CD4-positive, alpha-beta T cell treated with Interleukin-2 at 100 ng/mL for 4 hours (primary cell): ENCODE measurements at places on chromosomes 12 and 14.

DNA sequence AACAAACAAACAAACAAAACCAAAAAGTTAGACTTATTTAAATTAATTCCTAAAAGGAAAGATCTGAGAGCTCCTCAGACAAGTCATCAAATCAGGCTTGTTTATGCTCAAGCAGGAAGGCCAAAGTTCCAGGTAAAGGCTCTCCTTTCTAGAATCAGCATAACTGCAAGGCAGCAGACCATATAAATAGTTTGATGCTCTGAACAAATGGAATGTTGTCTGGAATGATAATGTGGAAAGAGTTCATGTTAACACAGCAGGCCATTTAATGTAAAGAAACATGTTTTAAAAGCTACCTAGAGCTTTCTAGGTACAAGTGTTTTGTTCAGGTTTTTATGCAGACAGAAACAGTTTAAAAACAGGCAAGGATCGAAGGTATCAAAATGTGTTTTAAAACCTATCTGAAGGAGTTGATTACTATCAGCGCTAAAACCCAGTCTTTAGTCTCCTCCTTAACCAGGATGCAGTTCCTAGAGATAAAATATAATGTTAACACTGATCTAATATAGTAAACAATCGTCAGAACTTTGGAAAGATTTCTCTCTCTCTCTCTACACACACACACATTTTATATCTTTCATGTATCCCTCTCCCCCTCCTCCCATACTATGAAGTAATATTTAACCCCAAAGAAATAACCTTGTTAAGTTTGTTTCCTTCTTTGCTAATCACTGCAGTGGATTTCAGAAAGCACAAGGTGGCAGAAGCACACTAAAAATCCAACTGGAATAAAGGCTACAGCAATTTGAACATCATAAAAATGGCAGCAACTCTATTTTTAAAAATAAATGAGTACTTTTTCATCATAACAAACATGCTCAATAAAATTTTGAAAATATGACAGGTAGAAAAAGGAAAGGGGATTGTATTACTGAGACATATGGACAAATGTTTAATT lies 135.5 kb downstream of the PAWR start:
- no peak for DNase-seq

DNA sequence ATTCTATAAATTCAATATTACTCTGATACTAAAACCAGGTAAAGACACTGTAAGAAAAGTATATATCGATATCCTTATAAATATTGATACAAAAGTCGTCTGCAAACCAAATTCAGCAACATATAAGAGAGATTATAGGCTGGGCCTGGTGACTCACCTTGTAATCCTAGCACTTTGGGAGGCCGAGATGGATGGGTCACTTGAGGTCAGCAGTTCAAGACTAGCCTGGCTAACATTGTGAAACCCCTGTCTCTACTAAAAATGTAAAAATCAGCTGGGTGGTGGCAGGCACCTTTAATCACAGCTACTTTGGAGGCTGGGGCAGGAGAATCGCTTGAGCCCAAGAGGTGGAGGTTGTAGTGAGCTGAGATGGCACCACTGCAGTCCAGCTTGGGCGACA lies 13.5 kb upstream of the TUBA1C start:
- no peak for DNase-seq

GRCh38 chr12:131408484-131408883 lies 302.4 kb upstream of the SFSWAP start:
- no peak for DNase-seq

DNA sequence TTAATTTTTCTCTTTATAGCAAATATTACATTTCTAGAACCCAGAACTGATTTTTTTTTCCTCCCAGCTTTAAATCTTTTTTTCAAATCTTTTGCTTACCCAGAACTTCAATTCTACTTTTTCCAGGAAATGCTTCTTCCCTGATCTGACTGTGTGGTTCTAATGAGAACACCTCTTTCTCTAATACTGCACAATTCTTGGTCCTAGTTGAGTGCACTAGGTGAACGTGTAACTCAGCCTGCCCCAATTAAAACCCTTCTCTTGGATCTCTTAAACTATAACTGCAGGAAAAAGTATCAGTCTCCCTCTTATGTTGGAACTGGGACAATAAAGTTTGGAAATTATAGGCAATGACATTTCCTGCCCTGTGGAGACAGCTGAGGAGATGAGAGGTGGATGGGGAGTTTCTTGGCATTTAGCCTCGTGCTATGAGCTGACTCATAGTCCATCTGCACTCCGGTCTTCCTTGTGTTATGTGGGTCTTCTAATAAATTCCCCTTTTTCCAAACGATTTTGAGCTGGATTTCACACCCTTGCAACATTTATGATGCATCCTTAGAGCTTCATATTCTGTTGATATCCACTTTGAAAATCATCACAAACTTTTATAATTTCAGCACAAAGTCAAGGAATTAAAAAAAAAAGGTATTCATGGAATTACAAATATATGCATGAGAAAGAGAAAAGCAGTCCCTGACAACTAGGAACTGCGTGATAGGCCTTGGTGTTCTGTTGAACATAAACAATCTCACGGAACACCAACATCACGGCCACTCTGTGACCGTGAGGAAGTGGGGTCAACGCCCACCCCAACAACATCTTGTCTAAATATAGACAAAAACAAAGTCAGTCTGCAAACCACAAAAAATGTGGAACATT lies 52.4 kb downstream of the BRMS1L start:
- no peak for DNase-seq

GRCh38 chr14:96940009-96940408 lies 142.8 kb downstream of the VRK1 start:
- DNase-seq, result no peak

- DNase-seq, result no peak
These were observed 40.6 kb downstream of the SSH1 start for GRCh38 chr12:108816652-108817335.

GRCh38 chr12:104619305-104619704 lies 162.6 kb downstream of the CHST11 start:
- DNase-seq, result no peak

GRCh38 chr14:65819569-65819968 lies 407.0 kb downstream of the FUT8 start:
- DNase-seq, result no peak

DNA sequence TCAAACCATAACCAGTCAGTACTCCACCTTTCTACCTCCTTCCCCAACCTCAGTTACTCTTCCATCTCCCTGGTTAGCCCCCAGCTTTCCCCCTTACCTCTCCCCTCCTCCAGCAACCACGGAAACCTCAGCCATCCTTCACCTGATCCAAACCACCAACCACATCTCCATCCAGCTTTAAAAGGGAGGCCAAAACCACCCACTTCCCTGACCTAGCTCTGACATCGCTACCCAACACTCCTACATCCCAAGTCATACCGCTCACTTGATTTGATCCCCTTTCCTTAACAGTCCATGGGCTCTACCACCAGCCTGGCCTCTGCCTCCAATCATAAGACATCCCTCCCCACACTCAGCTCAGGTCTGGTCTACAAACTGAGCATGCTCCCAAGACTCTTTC lies 1.5 kb downstream of the RAB35 start:
- no peak for DNase-seq

GRCh38 chr12:76275511-76276093 lies 72.6 kb downstream of the BBS10 start:
- DNase-seq, result no peak

GRCh38 chr12:18415227-18415626 lies 153.9 kb downstream of the PIK3C2G start:
- DNase-seq, result no peak

DNA sequence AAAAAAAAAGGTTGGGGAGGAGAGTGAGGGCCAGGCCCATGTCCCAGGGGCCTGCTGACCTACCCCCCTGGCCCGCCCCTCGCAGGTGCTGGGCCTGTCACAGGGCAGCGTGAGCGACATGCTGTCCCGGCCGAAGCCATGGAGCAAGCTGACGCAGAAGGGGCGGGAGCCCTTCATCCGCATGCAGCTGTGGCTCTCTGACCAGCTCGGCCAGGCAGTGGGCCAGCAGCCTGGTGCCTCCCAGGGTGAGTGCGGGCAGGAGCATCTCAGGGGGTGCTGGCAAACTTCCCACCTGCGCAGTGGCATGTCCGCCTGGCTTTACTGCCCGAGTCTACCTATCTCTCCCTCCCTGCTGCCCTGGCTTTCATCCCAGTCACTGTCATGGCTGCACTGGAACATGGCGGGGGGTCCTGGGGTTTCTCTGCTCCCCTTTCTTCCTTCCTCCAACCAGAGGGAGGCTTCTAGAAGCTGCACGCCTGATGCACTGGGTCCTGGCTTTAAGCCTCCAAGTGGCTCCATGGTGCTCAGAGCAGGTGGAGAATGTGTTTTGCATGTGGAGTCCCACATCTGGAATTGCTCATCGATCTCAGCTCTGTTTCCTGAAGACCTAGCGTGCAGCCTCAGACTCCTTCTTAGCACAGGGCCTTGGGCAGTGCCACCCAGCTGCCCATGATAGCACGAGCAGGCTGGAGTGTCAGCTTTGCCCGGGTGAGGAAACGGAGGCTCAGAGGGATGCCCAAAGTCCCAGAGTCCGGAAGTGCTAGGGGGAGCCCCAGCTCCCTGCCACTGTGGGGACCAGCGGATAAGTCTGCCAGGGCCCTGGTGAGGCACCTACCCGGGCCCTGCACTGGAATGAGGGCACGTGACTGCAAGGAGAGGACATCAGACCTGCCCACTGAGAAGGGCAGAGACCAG lies 46.3 kb downstream of the PHETA1 start:
- DNase-seq, result no peak

- peak; percentile 5 for DNase-seq
These were observed 51.8 kb upstream of the MMP17 start for GRCh38 chr12:131776237-131776889.

GRCh38 chr12:19131025-19131444 lies 1.5 kb downstream of the PLEKHA5 start:
- DNase-seq, result no peak

DNA sequence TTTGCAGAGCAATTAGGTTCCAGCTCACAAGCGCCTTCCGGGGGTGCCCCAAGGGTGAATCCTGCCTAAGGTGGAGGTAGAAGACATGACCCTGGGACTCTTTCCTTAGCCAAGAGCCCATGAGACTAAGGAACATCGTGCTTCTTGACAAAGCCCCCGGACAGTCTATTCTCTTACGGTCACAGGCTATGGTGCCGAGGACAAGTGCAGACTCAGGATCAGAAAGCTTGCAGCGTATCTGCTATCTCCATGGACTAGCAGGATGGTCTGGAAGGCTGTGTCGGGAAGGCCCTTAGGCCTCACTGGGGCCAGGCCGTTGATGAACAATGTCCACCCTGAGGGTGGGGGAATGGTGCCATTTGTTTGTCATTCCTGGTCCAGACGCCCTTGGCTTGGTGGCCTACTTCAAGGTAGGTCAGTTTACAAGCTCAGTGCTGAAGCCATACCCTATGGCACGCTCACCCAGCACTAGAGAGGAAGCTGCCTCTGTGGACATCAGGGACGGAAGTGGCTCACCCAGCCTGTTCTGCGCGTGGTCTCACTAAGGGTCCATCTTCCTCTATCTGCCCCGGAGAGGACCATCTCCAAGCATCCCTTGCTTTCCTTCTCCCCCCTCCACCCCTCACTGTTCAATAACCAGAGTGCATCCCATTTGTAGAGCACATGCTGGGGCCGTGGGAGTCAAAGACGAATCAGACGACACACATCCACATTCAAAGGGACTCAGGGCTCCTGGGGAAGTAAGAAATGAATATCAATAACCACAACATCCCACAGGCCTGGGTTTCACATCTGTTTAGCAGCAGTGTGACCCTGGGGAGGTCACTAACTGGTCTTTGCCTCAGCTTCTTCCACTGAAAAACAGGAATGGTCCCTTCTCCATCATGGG lies 45.0 kb upstream of the IQSEC3 start:
- no peak for DNase-seq

DNA sequence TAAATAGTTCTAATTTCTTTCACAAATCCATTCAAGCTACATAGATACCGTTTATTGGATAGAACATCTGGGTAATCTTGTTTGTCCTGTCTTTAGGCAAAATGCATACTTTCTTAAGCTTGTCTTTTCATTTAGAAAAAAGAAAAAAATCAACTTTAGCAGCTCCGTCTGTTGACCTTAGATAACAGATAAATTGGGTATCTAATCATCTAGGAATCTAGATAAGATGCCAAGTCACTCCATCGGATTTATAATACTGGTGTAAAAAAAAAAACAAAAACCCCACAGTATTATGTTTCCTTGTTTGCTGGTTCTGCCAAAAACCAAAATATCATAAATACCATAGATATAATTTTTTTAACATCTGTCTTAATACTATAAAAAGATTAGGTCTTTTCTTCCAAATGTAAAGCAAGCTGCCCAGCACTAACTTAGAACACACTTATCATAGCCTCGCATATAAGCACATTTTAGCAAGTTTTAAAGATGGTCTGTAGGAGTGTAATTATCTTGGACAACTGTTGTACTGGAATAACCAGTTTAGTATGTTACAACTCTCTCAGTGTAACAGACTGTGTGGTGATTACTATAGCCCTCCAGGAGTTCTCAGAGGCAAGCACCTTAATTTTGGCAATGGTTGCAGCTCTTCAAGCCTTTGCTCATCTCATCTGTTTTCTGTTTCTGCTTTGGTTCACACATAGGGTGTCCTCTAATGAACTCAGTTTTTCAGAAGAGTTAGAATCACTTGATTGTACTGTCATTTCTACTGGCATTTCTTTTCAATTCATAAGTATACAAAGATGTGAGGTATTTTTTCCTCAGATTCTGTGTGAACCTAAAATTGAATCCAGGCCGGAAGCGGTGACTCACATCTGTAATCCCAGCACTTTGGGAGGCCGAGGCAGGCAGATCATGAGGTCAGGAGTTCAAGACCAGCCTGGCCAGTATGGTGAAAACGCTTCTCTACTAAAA lies 83.1 kb downstream of the ANO6 start:
- no peak for DNase-seq

- no peak for DNase-seq
These were observed 59.4 kb upstream of the FOXN3 start for GRCh38 chr14:89476354-89476896.

DNA sequence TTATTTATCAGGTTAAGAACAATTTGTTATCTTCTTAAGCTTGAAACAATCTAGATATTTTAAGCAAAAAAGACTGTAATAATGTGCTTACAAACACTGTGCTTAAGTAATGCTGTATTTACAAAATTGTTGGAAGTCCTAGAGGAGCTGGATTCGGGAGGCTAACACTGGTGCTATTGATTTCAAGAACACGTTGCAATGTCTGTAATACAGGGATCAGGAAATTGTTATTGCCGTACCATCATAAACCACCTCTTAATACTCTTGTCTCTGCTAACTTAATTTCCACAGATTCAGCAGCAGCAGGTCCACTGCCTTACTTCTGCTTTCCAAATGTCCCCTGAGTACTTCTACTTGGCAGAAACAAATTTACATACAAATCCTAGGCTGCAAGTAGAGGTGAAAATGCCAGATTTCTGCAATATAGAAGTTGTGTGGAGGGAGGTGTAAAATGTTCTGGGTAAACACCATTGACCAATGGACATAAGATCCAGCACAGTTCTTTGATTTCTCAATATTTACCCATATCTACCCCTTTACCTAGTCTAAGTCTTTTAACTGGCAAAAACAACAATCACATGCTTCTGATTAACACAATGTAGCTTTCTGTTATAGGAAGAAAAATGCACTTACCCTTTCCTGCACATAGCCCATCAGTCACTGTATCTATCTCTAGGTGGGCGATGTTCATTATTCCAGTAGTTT lies 663.4 kb downstream of the TMTC2 start:
- no peak for DNase-seq
